BJ (cell line): ENCODE measurements at places on chromosomes 7 and 10.

- no peak for DNase-seq
Measured at GRCh38 chr10:91208642-91209041, 11.8 kb upstream of the PCGF5 start.

GRCh38 chr10:3801558-3802192 is 16.7 kb upstream of the KLF6 start:
- DNase-seq, result no peak

DNA sequence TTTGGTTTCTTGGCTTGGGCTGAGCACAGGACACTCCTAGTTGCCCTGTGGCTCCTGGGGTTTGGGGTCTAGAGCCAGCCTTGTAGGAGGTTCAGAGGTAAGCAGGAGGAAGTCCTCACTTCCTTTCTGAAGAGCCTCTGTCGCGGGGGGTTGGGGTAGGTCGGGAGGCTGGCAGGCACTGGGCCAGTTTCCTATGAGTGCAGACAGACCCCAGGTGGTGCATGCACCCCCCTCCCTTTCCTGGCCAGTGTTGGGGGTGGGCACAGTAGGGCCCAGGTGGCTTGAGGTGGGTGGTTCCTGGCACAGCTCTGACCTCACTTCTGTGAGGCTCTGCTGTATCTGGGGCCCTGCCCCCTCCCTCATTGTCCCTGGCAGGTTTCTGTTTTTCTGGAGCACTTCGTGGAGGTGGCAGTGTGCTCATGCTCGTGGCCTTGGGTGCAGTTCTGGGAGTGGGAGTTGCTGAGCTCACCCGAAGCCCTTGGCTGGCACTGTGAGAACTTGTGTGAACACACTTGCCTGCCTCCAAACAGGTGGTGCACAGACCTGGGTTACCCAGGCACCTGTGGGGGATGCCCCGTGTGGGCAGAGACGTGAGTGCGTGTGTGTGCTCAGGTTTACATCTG is 1.8 kb downstream of the PALD1 start:
- no peak for DNase-seq

DNA sequence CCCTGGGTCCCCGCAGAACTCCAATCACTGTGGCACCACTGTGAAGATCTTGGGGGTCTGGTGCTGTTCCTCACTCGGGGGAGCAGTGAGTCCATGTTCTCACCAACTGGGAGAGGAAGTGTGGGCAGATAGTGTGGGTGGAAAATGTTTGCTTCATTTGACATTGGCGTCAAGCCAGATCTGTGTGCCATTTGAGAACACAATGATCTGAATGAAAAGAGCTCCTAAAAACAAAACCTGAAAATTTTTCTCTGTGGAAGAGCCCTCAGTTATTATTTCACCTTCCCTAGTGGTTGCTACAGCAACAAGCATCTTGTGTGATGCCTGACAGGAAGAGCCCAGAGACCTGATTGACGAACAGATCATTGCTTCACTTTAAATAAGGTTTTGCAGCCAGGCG is 125.6 kb downstream of the VIPR2 start:
- DNase-seq, result no peak
